Left ventricle myocardium inferior (tissue), 1 donor: ENCODE measurements at places on chromosomes 2 and 18.
A peak's percentile ranks its signal among the peaks of the same experiment; 100 is the strongest.

DNA sequence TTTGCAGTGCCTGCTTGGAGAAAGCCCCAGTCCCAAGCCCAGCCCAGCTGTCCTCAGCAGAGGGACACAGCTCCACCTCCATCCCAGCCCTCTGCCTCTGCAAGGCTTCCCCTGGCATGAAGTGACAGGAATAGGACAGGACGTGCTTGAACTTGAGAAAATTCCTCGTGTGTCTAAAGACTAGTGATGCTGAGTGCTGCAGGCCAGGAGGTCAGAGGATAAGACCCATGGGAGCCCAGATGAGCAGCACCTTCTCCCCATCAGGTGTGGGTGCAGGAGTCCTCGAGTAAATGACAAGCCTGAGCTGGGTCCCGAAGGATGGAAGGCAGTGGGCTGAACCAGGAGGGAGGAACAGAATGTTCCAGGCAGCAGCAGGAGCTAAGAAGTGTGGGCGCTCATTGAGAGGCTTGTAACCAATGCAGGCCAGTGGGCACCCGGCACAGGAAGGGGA lies 67.8 kb upstream of the UXS1 start:
- no peak for DNase-seq

DNA sequence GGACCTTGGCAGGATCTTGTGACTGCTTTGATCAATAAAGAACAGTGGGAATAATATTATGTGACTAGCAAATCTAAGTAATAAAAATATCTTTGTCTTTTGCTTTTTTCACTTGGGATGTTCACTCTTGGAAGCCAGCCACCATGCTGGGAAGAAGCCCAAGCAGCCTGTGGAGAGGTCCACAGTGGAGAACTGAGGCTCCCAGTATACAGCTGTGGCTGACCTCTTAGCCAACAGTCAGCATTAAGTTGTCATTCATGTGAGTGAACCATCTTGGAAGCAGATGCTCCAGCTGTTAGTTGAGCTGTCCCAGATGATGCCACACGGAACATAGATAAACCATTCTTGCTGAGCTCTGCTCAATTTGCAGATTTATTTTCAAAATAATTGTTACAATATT lies 160.0 kb downstream of the OSR1 start:
- DNase-seq: peak; percentile 44

- DNase-seq: no peak
These were observed 28.4 kb upstream of the SELENOI start for GRCh38 chr2:26317377-26318105.

GRCh38 chr2:119290859-119291587 lies 67.4 kb downstream of the STEAP3 start:
- peak; percentile 73 for DNase-seq

DNA sequence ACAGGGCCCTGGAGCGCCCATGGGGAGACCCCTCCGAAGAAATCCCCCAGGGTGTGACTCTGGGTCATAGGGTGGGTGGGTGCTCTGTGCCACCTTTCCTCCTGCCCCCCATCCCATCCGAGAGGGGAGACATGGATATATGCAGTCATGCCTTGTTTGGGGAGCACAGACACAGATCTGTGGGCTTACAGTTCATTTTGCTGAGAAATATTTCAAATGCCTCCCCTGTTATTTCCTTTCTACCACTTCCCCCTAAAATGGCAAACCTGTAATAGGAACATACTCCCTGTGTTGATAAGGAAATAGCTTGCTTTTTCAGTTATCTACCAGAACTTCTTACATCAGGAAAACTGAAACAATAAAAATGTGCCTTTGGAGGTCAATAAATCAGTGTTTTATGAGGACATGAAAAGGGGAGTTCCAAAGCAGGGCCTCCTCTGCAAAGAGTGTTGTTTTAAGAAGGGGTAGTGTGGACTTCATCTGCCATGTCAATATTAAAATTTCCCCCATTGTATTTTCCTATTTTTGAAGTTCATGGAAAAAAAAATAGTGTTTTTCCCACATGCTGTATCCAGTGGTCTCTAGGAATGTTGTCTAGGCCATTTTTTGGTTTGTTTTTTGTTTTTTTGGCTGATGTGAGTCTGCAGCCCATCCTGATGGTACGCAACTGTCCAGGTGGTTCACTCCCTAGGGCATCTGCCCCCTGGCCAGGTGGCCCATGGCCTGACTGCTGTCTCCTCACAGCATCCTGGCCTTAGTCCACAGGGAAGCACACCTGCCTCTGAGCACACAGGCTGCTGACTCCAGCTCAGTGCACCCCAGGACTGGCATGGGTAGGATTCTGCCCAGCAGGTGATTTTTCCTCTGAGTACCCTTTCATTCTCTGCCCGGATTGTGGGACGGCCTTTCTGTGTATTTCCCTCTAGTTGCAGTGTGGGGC lies 3.7 kb downstream of the TNFRSF11A start:
- no peak for DNase-seq

- no peak for DNase-seq
These were observed 335.7 kb upstream of the HS6ST1 start for GRCh38 chr2:128654408-128654807.

DNA sequence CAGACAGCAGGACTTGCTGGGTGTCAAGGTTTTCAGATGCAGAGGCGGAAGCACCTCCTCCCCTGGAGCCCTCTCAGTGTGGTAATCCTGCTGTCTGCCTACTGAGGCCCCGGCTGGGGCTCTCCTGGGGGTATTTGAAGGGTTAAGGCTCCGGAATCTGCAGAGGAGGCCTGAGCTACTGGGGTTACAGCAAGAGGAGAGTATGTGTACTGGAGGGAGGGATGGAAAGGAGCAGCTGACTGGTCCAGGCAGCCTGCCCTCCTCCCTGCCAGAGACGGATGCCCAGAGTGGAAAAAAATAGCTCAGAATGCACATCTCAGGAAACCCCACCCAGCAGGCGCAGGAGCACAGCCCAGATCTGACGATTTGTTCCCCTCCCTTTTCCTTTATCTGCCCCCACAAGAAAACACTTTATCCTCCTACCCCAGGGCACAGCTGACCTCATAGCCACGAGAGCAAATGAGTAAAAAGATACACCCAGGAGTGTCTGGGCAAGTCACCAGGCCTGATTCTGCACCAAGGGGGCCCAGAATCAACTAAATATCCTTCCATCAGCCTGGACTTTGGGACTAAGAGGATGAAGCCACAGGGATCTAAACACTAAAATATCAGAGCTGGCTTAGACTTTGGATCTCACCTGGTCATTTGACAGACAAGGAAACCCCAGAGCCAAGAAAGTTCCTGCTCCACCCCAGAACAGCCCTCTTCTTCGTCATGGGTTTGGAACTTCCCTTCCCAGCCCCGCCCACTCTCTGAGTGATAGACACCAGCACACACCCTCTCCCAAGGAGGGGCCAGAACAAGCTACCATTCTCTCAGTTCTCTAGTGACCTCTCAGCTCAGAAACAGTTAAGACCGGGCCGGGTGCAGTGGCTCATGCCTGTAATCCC lies 5.5 kb downstream of the TMBIM1 start:
- DNase-seq: peak; percentile 89

DNA sequence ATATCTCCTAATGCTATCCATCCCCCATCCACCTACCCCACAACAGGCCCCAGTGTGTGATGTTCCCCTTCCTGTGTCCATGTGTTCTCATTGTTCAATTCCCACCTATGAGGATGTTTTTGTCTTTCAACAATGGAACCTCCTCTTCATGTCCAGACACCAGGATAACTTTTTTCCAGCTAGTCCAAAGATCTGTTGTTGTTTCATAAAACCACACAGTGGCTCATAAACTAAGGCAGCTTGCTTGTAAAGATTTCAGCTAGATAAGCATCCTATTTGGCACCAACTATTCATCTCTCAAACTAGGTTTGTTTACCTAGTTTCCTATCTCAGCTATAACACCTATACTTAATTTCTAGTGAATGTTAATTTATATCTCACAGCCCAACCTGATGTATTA lies 937.7 kb downstream of the TRIB2 start:
- DNase-seq: no peak

DNA sequence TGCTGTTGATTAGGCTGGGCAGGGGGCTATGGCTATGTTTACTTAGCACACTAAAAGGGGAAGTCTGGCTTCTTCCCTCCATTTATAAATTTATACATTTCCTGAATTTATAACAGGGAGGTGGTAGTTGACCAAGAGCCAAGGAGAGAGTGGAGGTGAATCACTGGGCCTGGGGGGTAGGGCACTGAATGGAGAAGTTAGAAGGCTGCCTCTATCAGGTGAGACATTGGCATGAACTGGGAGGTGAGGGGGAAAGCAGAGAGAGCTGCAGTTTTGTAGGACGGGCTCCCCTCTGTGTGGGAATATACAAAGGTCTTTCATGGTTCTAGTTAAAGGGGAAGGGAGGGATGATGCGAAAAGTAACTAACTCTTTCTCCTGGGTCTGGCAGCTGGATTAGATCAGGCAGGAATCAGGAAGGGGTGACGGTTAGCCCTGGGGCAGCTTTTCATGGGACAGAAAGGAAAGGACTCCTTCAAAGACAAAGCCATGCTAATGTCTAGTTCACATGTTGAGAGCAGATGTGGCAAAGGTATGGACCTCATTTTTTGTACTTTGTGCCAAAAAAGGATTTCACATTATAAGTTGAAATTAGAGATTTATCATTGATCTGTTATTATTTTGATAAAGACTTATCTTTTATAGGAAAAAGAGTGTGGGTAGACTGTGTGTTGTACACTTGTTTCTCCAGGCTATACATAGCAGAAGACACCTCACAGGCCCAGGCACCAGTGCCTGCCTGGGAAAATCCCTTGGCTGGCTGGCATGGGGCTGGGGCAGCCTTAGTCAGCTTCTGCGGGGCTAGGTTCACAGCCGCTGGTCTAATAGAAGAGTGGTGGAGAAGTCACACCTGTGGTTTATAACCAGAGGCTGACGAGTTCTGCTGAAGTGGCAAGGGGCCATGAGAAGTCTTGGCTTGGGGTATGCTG lies 158.7 kb downstream of the CLIP4 start:
- no peak for DNase-seq

- DNase-seq: no peak
These were observed 62.7 kb downstream of the ASAP2 start for GRCh38 chr2:9269295-9269694.

DNA sequence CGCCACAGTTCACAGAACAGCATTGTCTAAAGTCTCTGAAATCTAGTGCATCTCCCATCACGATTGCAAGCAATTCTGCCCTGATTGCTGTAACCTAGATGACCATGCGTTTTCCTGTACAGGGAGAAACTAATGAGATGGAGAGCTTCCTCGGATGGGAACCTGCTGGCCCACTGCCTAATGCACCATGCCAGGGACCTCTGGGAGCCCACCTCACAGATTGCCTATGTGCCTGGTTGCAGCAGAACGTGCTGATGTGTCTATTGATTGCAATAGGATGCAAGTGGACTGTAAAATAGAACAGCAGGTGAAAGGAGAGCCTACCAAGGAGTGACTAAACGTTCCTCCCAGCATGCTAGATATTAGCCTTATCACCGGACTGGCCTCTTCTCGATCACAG lies 141.0 kb upstream of the RAB12 start:
- no peak for DNase-seq
